ENCODE measurements at places on chromosomes 11 and 22. TPM values are rescaled to one million over a fixed set of nuclear protein-coding genes. Genes with fewer than 3 reads are reported as not detected.

MYO7A gene
- total RNA-seq: 1.4 TPM

PGGHG gene
- total RNA-seq: 8.6 TPM

AGBL2 gene
- 1.0 TPM for total RNA-seq

GGT5 gene
- total RNA-seq: 5.1 TPM

Measured in A549 treated with AZD2906 at 1 μM for 4 hours (cell line).